ENCODE measurements at places on chromosomes 7 and 10.

- no peak for DNase-seq
These were observed 201.5 kb downstream of the PRPF18 start for GRCh38 chr10:13788320-13788600.

DNA sequence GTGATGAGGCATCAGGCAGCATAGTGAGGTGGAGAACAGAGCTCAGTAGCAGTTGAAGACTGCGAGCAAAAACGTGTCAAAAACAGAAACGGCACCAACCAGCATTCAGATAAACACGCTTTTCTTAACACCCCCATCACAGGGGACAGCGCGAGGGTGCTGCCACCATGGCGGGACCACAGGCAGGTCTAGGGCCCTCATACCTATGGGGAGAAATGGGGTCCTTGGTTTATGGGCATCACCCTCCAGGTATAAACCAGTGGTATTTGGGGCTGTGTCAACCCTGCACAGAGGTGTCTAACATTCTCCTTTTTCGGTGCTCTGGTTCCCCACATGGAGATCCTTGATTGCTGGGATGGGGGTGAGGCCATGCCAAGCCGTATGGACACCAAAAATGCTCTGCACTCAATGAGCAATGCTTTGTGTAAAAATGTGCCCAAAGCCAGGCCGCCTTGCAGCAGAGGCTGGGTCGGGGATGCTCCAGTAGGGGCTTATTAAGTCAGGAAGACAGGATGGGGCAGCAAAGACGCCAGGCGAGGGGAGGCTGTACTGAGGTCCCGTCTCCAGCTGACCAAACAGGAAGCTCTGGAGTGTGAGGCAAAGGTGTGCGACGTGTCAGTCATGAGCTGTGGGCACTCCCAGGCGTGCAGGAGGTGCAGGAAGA, 191.5 kb downstream of the WDR37 start:
- DNase-seq: no peak

DNA sequence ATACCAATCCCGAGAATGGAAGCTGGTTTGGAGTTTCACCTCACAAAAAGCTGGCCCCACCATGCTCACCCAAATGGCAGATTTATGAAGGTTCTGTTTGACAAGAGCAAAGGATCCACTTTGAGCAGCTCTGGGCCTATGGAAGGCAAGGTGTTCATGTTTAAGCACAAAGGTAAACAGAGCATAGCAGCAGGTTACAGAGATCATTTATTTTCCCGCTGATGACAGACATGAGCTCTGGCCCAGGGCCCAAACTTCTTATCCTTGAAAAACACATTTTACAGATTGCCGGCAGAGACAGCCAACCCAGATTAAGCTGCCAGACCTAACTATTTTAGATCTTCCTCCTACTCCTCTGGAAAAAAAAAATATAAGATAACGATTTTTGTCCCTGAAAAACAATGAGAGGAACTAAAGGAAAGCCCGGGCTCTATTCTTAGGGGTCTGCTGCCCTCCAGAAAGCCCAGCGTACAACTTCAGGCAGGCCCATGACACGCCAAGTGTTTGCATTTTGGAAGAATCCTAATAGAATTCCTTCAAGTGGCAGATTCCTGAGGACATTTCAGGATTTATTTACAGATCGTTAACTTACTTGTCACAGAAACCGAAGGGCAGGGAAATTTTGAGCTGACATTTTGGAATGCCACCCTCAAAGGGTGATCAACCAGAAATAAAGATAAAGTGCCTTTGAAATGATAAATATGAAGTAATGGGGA, 40.0 kb downstream of the SYPL1 start:
- DNase-seq: no peak

DNA sequence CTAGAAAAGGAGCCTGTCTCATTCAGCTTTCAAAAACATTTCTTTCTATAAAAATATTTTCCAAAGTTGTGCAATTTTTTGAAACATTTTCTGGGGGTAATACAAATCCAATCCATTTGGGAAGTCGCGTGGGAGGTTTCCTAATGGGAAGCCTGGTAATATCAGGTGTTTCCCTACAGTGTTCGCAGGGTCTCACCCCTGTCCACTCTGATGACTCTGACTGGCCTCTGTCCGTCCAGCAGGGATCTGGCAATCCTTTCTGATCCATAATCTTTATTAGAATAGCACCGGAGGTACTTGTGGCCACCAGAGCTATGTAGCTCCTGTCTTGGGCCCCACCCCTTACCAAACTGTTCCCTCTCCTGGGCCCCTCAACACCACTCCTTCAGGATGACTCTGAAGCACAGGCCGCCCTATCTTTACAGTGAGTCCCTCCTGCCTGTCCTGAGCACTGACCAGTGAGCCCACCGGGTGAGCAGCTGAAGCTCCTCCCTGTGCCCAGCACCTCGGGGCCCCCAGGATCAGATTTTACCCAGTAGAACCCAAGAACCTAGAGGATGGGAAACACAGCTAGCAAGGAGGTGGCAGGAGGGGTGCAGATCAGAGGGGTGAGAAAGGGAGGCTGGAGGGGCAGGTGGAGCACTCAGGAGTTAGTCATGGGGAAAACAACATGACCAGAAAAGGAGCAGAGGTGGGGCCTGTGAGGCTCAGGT, 84.8 kb downstream of the PTPRE start:
- no peak for DNase-seq

- DNase-seq: no peak
These were observed 17.1 kb downstream of the PDLIM1 start for GRCh38 chr10:95273393-95274312.

DNA sequence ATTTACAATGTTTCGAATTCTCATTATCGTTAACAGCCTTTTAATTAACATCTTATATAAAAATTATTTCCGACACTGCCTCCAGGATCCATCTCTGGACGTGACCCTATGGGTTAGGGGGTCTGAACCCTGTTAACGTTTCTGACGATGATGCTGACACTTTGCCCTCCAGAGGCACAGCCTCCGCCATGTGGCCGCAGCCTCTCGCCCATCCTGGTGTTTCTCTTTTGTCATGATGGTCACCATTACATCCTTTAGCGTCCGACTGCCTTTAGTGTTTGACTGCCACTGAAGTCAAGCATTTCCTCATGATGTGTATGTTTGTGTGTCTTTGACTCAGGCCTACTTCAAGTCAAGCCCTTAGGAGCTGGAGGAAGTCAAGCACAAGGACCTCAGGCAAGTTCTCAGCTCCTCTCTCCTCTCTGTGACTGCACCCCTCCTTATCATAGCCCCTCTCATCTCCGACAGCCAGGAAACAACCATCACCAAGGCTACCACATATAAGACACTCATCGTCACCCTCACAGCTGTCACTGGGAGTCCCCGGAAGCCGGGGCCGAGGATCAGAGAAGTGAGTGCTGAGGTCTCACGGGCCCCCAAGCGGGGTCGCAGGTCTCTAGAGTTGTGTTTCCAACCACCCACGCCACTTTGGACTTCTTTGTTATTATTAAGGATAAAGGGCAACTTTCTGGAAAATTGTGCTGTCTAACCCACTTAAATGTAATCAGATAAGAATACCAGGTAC, 96.1 kb upstream of the PPP2R2D start:
- peak; percentile 15 for DNase-seq

DNA sequence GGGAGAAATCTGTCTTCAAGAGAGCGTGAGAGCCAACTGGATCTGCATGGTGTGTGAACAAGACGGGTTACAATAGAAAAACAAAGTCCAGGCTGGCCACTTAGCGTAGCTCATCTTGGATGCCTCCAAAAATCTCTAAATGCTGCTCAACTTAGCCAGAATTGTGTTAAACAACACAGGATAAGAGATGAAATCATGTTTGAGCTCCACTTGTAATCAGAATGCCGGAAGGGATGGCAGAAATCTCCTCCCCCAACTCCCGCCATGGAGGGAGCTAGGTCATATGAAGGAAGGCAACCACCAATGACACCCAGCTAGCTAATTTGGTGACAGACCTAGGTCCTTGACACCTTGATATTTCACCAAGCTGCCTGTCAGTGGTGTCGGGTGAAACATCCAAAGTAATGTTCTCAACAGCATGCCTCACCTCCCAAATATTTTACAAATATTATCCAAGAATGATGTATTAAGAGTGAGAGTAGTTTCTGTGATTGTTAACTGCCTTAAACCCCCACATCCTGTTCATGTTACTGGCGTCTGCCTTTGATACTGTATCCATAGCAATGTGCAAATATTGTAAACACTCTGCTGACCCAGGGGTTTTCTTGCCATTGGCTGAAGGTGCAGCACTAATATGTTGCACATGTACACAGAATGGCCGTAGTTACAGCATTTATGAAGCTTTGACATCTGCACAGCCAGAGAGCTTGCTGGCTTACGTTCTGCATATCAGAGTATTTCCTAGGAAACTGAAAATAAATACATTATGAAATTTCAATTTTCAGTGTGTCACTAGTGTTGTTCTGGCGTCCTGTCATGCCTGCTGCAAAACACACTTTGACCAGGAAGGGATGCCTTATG, 25.8 kb downstream of the TMEM254 start:
- no peak for DNase-seq

GRCh38 chr7:127252778-127253280, at the start of gene GRM8:
Gene GRM8, minus strand, starts transcription at chr7:127252941.
- no peak for DNase-seq

DNA sequence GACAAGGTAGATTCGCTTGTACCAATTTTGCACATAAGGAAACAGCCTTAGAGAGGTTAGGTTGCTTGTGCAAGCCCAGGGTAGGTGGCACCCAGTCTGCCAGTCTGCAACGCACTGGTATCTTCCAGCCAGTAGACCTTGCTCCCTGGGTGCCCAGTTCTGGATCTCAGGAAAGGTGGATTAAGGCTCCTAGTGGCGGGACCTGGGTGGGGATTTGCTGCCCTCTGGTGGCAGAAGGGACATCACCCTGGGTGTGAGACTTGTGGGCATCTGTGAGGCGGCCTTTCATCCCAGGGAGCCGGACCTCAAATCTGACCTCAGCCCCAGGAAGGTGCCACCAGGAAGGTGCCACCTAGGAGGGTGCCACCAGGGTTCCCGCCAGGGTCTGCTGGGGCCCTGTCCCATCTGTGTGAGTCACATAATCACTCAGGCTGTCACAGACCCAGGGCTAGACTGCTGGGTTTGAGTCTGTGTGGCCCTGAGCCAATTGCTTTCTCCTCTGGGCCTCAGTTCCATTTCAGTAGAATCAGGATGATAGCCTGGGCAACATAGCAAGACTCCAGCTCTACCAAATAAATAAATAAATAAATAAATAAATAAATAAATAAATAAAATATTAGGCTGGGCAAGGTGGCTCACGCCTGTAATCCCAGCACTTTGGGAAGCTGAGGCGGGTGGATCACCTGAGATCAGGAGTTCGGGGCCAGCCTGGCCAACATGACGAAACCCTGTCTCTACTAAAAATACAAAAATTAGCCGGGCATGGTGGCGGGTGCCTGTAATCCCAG, 5.3 kb upstream of the PRKRIP1 start:
- peak; percentile 86 for DNase-seq

DNA sequence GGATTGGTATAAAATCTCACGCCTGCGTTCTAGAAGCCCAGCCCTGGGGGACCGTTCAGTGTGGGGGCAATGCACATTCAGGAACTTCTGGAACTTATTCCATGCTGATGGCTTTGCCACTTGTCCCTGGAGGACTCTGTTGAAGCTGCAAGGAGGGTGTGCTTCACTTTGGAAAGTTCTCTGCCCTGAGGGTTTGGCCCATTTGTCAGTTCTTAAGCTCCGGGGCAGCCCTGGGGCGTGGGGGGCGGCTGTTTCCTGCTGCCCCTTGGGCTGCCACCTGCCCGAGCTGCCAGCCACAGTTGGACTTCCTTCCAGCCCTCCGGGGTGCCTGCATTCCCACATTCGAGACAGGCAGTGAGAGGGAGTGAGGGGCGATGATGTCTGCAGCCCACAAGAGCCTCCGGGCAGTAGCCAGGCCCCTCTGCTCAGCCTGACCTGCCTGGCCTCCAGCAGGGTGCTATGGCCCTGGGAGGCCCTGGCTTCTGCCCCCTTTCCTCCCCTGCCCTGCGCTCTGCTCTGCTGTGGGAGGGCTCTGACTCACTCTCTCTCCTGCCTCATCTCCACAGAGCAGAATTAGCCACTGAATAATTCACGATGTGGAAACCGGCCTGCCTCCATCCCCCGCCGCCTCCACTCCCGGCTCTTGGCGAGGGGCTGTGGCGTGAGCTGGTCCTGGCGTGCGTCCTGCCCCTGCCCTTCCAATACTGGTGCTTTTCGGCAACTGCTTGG, 1.9 kb downstream of the TTYH3 start:
- peak; percentile 73 for DNase-seq
